ENCODE measurements at places on chromosomes 4 and X.
A peak's percentile ranks its signal among the peaks of the same experiment; 100 is the strongest.

- DNase-seq: no peak
Measured at GRCh38 chrX:129496625-129497024, 26.7 kb downstream of the SMARCA1 start.

GRCh38 chrX:50211510-50211909, 6.9 kb downstream of the CCNB3 start:
- DNase-seq: no peak

DNA sequence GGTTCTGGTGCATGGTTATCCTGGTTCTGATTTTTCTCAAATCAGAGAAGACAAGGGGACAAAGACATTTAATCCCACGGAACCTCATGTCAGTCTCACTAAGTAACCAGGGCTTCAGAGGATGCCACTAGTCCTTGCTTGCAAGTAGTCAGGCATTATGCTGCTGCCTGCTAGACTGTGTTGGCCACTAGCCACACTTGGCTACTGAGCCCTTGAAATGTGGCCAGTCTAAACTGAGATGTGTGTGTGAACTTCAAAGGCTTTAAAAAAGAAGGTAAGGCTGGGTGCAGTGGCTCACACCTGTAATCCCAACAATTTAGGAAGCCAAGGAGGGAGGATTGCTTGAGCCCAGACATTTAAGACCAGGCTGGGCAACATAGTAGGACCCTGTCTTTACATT, 48.6 kb upstream of the IGFBP7 start:
- DNase-seq: no peak

DNA sequence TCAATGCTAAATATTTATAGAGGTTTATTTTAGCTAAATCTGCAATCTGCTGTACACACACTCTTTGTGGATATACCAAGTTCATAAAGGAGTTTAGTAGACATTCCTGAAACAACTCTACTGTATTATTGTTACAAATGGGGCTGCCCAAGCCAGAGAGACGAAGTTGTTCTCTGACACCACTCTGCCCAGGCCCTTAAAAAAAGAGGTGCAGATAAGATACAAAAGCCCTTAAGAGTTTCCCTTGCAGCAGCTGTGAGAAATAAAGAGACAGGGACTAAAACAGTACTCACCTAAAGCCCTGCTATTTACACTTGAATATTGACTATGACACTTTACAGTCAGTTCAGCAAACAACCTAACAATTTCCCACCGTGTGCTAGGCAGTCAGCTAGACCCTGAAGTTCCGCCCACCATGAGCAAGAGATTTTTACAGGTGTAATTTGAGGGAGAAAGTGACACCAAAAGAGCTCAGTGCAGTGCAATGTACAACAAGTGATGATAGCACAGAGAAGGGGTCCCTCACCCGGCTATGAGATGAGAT, 191.7 kb downstream of the PRDM5 start:
- DNase-seq: no peak

DNA sequence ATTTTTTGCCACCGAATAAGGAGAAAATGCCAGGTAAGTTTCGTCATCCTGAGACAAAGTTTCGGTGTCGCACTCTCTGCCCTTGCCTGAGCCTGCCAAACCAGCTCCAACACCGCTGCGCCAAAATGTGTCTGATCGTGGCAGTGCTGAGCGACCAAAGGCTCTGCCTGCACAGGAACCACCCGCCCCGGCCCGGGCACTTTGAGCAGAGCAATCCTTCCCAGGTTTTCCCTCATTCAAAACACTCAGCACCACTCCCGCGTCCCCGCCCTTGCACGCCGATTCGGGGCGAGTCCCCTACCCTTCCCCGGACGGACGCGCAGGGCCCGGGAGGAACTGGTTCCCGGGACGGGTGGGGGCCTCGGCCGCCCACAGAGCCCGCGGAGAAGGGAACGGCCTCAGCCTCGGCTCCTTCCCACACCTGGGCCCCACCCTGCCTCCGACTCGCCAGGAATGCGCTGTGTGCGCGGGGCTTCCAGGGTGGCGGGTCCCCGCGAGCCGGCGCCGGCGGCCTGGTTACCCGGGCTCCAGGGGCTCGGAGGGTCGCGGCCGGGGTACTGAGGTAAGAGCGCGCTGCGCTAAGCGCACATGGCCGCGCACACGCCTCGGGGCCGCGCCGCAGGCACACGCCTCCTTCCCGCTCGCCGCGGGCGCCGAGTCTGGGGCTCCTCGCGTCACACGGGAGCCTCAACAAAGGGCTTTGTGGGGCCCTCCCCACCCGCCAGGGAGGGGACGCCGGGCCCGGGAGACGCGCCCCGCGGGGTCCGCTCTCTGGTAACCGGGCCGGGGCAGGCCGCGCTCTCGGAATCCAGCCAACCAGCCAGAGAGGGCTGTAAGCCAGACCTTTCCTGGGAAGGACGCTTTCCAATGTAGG, at the start of gene C4orf36:
Gene C4orf36, minus strand, starts transcription at position 661 of the 874 bp plus-strand sequence. CDS start 902 bp downstream, outside the sequence.
- DNase-seq: peak; percentile 3

All from stimulated activated CD4-positive, alpha-beta T cell treated with anti-CD3 and anti-CD28 coated beads, Interleukin-1b, Interleukin-23, amount 100 ng/mL, for 1 hour (primary cell).